ENCODE measurements at places on chromosomes 16 and 17. TPM values are rescaled to one million over a fixed set of nuclear protein-coding genes. Genes with fewer than 3 reads are reported as not detected.
A peak's percentile ranks its signal among the peaks of the same experiment; 100 is the strongest.

DNA sequence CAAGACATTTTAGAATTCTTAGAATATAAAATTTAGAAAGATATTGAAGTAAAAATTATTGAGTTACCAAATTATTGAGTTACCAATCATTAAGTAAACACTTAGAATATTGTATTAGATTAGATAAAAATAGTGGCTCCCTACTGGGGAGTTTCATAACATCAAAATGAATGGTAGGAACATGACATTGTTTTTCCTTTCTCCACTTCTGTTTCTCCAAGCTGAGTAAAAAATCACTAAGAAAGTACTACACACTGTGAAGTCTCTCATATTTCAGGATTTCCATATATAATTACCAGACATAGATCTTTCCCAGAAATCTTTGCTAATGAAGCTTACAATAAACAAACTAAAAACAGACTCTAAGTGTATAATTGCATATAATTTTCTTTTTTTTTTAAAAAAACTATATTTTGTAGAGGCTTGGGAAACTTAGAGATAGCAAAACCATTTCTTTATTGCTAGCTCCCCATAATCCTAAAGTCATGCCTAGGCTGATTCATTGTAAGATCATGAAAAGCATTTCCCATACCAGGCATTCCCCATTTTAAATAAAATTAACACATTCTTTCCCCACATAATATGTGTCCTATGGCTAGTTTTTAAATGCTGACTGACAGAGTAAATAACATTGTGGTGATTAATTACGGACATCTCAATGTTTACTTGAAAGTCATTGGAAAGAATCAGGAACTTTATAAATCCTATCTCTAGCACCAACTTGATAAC, 1408.7 kb upstream of the GOT2 start:
- DNase-seq, result no peak

The AGRP gene
- polyA plus RNA-seq, result not detected

DNA sequence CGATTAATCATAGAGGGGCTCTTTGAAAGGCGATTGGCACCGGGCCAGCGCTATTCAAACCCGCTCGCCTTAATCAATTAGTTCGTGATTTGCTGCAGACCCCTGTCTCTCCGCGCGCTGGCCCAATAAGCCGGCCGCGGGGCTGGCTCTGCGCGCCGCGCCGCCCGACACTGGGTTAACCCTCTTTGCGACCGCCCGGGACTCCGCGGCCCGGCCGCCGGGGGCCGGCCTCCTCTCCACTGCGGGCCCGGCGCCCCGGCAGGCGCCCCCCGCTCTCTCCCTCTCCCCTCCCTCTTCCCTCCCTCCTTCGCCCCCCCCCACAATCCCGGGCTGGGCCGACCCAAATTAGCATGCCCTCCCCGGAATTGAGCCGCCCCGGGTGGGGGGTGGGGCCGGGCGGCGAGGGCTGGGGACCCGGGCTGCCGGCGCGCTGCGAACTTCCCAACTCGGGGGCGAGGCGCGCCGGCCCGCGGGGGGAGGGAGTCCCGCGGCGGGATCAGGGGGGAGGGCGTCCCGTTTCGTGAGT, 428 bp upstream of the SALL1 start:
- DNase-seq, result no peak

DNA sequence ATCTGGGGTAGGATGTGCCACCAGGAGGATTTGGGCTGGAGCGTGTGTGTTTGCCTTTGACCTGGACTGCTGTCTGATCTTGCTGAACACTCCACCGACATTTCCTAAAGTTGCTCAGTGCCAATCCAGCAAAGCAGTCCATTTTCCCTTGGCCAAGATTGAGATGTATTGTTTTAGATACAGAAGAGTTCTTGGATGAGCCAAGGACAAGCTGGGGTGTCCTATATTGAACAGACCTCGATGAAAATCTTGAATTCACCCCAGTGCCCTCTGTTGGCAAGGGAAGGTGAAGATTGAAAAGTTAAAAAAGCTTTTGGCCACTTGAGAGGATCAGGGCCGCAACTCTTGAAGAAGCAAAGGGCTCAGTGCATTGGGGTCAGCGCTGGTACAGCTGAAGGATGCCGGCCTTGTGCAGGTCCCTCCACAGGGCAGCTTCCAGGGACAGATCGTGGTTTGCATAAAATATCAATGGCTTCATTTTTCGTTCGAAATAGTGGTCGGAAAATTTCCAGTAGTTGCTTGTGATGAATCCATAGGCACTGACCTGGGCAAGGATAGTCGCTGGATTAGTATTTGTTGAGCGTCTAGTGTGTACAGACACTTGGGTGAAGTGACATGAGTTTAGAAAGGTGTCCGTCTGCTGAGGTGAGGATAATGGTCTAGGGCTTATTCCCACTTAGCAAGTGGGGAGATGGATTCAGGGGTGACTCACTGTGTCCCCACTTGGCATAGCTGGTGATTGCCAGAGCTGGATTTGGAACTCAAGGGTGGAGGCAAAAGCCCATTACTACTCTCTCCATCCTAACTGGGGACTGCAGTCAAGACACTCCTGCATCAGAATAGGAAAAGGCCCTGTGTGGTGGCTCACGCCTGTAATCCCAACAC, 19.7 kb downstream of the ST6GALNAC2 start:
- DNase-seq, result no peak

DNA sequence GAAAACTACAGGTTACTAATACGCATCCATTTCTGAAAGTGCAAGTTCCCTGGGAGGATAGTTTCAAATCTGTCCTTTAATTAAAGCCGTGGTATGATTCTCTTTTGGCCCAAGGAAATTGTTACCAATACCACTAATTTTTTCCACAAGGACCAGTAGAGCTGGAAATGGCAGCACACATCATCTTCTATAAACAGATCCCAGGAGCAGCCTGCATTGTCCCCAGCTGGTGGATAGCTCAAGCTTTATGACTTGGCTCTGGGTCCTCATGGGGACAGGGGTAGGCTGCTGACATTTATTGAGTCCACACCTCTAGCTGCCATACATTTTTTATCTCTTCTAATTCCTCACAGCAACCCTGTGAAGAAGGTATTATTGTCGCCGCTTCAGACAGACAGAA, 35.8 kb upstream of the BHLHA9 start:
- no peak for DNase-seq

DNA sequence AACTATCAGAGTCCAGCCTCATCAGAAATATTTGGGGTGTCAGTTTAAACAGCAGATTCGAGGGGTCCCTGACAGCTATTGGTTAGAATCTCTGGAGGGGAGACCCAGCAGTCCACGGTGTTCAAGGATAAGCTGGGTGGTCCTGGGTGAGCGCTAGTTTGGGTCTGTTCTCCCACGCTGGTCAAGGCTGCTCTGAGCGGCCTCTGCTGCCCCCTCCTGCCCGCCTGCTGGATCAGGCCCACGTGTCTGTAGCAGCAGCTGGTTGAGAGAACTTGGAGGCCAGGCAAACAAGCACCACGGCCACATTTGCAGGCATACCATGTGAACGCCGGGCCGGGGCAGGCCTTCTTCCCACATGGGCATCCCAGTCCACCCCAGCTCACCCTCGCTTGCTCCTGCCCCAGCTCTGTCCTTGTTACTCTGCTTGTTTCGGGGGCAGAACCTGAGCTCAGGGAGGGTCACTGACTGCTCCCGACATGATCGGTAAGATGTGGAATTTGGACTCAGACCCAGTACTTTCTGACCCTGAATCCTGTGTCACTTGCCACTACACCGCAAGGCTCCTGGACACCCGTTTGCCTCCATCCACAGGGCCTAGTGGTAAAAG, 7.4 kb downstream of the FOXF1 start:
- DNase-seq, result peak; percentile 96

The CLDN9 gene
- polyA plus RNA-seq, result 0.28 TPM

- DNase-seq, result no peak
Measured at GRCh38 chr17:80616705-80617104, 72.1 kb downstream of the RPTOR start.

GRCh38 chr16:10070591-10070990, 111.6 kb downstream of the GRIN2A start:
- no peak for DNase-seq

GRCh38 chr17:31935512-31935911, 1.3 kb upstream of the SUZ12 start:
- DNase-seq, result no peak

The BCO1 gene
- 6.2 TPM for polyA plus RNA-seq

- DNase-seq, result no peak
Measured at GRCh38 chr17:13962716-13963240, 106.5 kb upstream of the COX10 start.

DNA sequence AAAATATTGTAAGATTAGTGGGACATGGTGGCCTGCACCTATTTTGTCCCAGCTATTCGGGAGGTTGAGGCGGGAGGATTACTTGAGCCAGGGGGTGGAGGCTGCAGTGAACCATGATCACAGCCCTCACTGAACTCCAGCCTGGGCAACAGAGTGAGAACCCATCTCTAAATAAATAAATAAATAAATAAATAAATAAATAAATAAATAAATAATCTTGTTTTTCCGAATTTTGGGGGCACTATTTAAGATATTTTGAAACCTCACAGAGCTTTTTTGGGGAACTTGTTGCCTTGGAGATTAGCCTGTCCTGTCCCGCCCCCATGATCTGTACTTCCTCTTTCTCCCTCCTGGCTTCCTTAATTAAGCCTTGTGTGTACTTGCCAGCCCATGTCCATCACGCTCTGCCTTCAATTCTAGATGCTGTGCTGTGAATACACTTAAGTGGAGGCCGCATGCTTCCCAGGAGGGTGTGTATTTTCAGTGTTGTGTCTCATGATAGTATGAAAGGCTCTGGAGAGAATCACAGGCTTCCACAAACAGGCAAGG, 4.4 kb downstream of the LGALS9 start:
- DNase-seq, result no peak

The MT4 gene
- polyA plus RNA-seq, result not detected

The EVPL gene
- polyA plus RNA-seq, result 4.8 TPM

DNA sequence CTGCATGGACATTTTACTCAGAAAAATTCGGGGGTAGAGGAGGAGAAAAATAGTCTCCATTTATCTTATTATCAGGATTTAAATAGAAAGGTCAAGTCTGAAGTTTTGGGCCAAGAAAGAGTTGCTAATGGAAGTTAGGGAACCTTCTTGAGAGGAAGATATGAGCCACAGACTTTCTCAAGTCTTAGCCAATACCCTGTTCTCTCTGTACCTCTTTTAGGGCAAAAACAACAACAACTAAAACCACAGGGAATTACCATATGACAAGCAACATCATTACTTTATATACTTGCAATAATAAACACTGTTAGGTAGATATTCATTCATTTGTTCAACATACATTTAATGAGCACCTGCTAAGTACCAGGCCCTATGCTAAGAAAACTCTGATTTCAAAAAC, 282.2 kb upstream of the CDH5 start:
- no peak for DNase-seq
